ENCODE measurements at places on chromosomes 7 and 10.

DNA sequence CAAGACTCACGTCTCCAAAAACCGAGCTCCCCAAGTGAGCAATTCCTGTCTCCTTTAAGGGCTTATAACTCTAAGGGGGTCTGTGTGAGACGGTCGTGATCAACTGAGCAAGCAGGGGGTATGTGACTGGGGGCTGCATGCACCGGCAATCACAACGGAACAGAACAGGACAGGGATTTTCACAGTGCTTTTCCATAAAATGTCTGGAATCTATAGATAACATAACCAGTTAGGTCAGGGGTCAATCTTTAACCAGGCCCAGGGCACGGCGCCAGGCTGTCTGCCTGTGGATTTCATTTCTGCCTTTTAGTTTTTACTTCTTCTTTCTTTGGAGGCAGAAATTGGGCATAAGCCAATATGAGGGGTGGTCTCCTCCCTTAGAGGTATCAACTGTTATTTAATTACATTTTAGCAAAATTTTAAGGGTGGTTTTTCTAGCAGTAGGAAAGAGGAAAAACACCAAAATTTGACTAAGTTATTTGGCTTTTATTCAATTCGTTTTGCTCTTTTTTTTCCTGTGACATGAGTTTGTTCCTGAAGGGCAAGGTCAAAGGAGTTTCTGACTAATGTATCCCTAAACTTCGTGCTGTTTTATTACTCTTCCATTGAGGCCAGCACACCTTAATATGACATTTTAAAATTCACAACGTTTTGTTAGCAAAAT, 121.4 kb upstream of the SEC61G start:
- no peak for DNase-seq

- no peak for DNase-seq
These were observed 4.4 kb upstream of the GSTK1 start for GRCh38 chr7:143258831-143259230.

DNA sequence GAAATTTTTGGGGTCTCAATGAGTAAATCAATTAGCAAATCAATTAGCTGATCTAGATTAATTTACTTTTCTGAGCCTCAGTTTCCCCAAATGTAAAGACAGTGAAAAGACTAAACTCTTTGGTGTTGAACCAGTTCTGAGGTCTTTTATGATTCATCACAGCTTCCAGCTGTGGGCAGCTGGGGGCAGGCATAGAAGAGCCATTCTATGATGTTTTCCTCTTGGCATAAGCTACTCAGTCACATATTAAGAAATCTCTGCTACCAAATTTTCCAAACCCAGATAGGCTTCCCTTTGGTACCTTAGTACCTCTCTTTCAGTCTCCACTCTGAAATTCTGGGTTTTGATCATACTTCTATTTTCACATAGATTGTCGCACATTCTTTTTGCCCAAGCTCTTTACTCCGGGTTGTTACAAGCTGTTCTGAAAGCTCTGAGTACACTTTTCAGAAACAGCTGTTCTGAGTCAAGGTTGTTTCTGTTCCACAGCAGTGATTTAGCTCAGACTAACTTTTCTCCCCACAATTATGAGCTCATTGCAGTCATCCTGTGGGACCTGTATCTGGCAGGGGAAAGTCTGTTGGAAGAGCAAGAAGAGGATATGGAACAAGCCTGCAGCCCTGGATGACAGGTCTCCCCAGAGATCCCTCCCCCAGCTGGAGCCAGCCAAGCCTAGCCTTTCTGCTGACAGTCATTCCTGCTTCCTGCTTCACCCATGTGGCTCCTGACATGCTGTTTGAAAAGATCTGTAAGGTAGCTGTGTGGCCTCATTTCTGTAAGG, 599.6 kb upstream of the GHITM start:
- DNase-seq: no peak

- no peak for DNase-seq
These were observed 19.6 kb upstream of the NFKB2 start for GRCh38 chr10:102375867-102376266.

DNA sequence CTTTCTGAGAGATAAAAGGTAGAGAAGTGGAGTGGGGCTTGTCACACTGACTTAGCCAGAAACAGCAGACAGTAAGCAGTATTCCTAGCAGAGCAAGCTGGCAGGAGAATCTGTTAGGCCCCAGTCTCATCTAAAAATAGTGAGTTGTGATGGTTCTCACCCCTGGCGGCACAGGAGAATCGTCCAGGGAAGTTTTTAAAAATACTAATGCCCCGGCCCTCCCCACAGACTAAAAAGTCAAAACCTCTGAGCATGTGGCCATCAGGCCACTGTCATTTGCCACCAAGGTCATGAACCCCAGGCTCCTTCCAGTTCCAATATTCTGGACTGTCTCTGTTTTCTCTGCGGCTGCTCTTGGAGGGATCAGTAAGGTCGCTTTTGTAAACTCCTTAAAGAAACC, 34.0 kb downstream of the LYZL1 start:
- no peak for DNase-seq

GRCh38 chr7:38451840-38452239, 178.4 kb upstream of the TARP start:
- no peak for DNase-seq
